RWPE1 (cell line): ENCODE measurements at places on chromosomes 6 and 20.

DNA sequence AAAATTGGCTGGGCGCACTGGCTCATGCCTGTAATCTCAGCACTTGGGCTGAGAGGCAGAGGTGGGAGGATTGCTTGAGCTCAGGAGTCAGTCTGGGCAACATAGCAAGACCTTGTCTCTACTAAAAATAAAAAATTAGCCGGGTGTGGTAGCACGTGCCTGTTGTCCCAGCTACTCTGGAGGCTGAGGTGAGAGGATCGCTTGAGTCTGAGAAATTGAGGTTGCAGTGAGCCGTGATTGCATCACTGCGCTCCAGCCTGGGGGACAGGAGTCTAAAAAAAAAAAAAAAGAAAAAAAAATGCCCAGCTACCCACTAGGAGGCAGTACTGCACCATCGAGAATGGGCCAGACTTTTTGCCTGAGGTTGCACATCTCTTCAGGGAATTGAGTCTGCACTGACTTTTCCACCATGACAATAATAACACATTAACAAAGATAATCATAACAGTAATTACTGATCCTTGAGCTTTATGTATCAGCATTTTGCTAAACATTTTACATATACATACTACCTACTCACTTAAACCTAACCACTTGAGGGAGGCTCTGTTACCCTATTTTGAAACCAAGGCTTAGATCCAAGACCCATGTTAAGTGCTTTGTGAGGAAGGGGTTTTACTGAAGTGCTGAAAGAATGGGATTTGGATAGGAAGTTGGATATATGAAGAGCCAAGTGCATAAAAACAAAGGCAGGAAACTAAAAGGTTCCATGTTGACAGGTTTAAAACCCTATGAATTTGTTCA, 21.0 kb downstream of the SRSF3 start:
- DNase-seq: peak; percentile 49

GRCh38 chr20:2917266-2917665, 44.0 kb downstream of the PTPRA start:
- DNase-seq: no peak

DNA sequence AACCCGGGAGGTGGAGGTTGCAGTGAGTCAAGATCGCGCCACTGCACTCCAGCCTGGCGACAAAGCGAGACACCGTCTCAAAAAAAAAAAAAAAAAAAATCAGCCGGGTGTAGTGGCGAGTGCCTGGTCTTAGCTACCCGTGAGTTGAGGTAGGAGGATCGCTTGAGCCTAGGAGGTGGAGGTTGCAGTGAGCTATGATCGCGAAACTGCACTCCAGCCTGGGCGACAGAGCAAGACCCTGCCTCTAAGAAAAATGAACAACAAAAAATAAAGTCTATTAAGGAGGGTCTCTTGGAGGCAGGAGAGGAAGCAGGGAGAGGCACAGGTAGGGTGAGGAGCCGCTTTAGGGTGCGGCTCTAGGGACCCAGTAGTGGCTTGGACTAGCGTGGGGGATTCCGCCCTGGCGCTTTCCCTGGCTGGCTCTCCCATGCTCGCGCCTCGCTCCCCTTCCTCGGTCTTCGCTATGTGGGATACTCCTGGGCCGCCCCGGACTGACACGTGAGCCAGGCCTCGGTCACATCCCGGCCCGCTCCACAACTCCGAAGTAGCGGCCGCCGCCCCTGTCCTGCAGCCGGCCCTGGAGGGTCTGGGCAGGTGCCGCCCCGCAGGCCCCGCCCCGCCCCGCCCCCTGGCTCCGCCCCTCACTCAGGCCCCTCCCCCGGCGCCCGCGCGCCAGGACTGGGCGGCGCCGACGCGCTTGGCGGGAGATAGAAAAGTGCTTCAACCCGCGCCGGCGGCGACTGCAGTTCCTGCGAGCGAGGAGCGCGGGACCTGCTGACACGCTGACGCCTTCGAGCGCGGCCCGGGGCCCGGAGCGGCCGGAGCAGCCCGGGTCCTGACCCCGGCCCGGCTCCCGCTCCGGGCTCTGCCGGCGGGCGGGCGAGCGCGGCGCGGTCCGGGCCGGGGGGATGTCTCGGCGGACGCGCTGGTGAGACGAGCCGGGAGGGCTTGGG, at the start of gene MYBL2:
TSS of gene MYBL2 (plus strand) at position 739 of the 953 bp plus-strand sequence. CDS start at position 909, 170 bp downstream.
- DNase-seq: peak; percentile 87

DNA sequence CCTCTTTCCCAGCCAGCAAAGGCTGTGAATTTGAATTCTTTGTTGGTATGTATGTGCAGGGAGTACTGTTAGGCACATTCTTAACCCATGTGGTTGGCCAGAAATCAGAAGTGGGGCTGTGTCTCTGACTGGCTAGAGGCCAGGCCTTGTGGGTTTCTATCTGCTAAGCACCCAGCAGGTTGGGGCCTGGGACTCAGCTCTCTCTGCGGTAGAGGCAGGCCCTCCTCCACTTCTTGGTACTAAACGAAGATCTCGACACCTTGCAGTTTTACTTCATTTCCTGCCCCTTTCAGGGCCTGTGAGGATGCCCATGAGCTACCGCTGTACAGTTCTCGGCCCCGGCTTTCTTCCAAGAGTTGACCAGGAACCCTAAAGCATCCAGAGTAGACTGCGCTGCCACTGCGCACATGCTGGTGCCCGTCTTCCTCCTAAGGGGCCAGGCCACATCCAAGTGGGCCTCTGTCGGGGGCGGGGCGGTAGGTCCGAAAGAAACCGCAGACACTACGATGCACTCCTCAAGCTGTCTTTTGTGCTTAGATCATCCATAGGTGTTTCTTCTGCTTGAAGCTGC, 51.1 kb downstream of the TCP11 start:
- no peak for DNase-seq

GRCh38 chr6:89387516-89388201, 24.4 kb downstream of the RRAGD start:
- DNase-seq: no peak

GRCh38 chr6:44004625-44005506, 122.4 kb downstream of the MRPL14 start:
- no peak for DNase-seq

- no peak for DNase-seq
These were observed 292.2 kb upstream of the JAG1 start for GRCh38 chr20:10965936-10966470.

GRCh38 chr20:14067603-14068002, 72.3 kb downstream of the MACROD2 start:
- DNase-seq: no peak
